Activated CD4-positive, CD25-positive, alpha-beta regulatory T cell treated with anti-CD3 and anti-CD28 coated beads, Interleukin-2, amount 50 U/mL, for 72 hours (primary cell): ENCODE measurements at places on chromosomes 1 and 21.
A peak's percentile ranks its signal among the peaks of the same experiment; 100 is the strongest.

DNA sequence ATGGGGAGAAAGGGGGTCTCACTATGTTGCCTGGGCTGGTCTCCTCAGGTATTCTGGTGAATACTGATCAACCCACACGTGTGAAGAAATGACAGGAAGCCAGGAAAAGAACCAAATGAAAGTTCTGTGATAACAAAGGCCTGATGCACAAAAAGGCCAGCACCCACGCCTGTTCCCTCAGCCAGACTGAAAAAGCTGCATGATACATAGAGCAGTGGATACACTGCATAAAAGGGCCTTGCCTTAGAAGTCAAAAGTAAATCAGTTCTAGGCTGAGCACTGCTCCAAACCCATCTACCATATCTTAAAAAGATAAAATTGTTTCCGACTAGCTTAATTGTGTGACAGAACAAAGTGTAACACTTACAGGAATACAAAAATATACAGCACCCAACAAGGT lies 36.9 kb upstream of the PSMG1 start:
- no peak for DNase-seq

- no peak for DNase-seq
Observed at GRCh38 chr1:161840363-161840762, 74.2 kb downstream of the ATF6 start.

GRCh38 chr1:167425482-167425881 lies 92.8 kb downstream of the CD247 start:
- DNase-seq: no peak

- no peak for DNase-seq
Observed at GRCh38 chr1:147665521-147665920, 4.8 kb downstream of the ACP6 start.

- no peak for DNase-seq
Observed at GRCh38 chr1:73056826-73057225, 774.5 kb upstream of the NEGR1 start.

DNA sequence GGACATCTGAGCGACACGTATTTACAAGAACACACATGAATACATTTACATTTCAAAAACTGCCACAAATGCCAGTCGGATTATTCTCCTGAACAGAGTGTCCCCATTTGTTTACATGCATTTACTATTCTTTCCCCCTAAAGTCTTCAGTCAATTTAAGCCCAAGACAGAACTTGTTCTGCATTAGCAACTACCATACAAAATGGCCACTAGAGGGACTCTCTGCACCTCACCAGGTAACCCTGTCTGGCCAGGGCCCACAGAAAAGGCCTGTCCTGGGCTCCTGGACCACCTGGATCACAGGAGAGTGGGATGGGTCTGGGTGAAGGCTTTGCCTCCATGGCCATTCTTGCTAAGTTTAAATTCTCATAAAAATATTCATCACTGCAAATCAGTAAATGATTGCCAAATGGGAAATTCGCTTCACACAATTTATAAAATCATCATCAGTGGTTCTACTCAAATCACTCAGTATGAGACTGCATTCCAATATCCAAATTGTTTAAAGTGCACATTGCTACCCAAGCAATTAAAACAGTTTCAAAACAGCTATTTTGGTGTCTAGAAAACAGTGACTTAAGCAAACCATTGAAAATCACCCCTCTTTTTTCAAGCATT lies 12.5 kb upstream of the GUCA2A start:
- DNase-seq: no peak

DNA sequence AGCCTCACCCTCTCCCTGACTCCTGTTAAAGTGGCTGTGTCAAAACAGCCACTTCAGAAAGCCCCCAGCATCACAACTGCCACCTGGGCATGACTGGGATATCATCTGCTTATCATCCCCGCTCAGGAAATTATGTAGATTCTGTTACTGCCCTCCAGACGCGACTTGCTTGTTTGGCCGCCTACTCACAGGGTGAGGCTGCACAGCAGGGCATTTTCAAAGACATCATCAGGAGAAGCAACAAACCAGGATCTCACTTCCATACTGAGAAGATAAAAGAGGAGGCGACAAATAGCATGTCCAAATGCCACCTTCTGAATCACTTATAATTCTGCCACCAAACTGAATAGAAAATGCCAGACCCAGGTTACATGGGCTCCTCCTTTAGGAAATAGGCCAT lies 94.8 kb downstream of the MIS18A start:
- DNase-seq: no peak

DNA sequence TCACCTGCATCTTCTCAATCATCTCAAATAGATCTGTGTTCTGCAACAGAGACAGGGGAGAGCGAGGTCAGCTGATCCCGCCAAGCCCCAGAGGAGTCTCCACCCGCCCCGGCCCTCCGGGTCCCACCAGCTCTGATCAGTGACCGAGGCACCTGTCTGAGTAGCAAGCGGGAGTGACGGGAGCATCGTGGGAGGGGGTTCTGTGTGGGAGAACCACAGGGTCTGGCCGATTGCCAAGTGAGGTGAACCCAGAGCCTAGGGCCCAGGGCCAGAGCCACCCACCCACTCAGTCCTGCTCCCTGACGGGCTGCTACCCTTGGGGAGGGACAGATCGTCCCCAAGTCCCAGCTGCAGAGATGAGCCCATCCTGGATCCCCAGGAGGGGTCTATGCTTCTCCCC lies 49.1 kb downstream of the RAP1GAP start:
- DNase-seq: no peak

GRCh38 chr1:160811147-160811546 lies 15.2 kb downstream of the LY9 start:
- DNase-seq: no peak

GRCh38 chr1:111920221-111921024 lies 69.0 kb downstream of the KCND3 start:
- DNase-seq: no peak

GRCh38 chr1:64683419-64683818 lies 61.5 kb upstream of the RAVER2 start:
- no peak for DNase-seq

DNA sequence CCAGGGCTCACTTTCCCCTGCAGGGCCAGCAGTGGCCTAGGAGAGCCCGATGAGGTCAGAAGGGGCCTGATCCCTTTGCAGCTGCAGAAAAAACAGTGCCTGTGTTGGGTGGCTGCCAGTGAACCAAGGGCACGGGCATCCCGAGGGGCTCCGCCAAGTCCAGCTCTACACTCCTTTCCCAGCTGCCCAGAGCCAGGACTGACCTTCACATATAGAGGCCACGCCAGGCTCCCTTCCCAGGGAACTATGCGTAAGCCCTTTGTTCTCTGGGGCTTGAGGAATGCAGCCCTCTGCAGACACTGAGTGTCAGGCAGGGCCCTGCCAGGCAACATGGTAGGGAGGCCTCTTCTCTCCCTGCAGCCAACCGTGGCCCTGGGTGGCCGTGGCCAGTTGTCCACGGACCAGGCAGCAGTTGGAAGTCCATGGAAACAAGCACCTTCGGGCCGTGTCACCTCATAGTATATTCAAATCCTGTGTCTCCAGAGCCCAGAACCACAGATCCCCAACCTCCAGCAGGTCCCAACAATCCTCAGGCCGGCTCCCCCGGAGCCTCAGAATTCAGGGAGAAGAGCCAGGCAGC lies 194.0 kb downstream of the NPHP4 start:
- DNase-seq: no peak

GRCh38 chr1:213381572-213382084 lies 330.6 kb downstream of the RPS6KC1 start:
- DNase-seq: no peak

- DNase-seq: no peak
Observed at GRCh38 chr1:150765296-150765976, at the start of gene CTSS. Gene CTSS, minus strand, starts transcription at chr1:150765778. Its CDS starts 1,015 bp downstream, at chr1:150764763.

DNA sequence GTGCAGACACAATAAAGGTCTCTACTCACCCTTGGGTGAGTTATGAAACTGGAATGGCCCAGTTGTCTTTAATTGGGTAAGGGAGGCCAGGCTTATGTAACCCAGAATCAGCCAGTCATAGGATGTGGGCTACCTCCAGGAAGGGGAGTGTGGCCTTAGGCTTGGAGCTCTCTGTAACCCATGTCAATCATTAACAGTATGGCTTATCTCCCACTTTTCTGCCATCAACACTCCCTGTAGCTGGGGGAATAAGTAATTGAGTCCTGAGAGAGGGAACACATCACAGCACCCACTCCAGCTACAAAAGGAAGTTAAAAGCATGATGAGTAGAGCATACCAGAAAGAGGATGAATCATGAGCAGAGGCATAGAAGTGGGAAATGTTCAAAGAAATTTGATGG lies 327.0 kb upstream of the DUSP10 start:
- DNase-seq: no peak

DNA sequence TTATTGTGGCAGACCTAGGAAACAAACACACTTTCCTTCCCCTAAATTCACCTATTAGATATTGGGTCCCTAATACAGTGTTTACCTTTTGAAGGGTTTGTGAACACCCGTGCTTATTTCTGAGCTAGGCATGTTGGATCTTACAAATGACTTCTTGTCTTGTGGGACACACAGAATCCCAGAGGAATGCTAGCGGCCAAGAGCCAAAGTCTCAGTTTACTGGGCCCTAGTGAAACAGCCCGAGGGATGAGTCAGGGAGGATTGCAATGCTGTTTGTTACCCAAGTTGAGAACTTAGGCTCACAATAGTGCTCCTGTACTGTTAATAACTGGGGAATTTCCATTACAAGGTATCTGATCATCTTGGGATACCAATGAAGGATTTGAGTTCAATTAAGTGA lies 100.1 kb upstream of the AKT3 start:
- no peak for DNase-seq

- peak; percentile 7 for DNase-seq
Observed at GRCh38 chr1:30695439-30695841, 27.9 kb downstream of the MATN1 start.

DNA sequence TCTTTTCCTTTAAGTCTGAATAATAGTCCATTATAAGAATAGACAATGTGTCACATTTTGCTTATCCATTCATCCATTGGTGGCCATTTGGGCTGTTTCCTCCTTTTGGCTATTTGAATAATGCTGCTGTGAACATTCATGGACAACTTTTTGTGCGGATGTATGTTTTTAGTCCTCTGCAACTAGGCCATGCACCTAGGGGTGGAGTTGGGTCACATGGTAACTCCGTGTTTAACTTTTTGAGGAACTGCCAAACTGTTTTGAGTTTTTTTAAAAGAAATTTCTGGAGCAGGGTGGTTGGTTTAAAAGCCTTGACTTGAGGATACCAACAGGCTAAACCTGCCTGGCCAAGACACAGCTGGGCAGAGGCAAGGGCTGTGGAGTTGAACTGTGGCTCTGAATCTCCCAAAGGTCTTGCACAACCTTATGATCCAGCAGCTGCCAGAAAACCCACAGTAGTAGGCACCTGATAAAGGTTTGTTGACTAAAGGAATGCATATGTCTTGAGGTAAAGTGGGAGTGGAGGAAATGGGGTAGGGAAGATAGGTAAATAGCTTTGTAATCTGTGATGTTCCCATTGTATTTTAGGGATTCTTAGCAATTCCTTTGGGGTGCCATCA lies 5.6 kb upstream of the RPTN start:
- no peak for DNase-seq

GRCh38 chr21:42558846-42559245 lies 45.2 kb downstream of the SLC37A1 start:
- peak; percentile 17 for DNase-seq

DNA sequence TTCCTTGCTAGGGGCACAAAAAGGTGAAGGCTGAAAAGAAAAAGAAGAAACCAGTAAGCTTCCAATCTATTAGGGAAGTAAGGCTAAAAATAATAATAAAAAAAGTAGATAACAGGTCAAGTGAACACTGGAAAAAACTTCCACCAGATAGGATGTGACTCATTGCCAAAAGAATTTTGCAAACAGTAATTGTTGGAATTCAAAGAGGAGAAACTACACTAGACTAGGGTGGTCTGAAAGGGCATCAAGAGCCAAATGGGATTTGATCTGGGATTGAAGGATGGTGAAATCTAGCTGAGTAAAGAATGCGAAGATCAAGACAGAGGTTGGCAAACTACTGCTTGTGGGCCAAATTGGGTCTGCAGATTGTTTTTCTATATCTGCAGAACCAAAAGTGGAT lies 6.0 kb upstream of the ST6GALNAC3 start:
- no peak for DNase-seq

GRCh38 chr1:29920784-29921183 lies 684.5 kb downstream of the PTPRU start:
- DNase-seq: no peak

DNA sequence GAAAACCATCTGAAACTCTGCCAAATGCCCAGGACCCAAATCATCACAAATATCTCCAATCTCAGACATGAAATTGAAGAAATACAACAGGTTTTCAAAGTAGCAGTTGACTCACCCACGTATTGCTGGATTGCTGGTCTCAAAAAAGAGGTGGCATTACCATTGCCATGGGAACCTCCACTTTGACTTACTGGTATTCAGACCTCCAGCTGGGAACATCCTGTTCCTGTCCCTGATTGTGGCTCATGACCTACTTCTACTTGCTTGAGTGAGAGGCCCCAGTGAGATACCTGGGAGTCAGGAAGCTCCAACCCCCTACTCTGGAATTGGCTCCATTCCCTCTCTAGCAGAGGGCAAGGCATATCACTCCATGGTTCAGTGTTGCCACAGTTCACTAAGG lies 64.6 kb downstream of the NMNAT2 start:
- no peak for DNase-seq

- no peak for DNase-seq
Observed at GRCh38 chr1:3391711-3392110, 62.8 kb upstream of the ARHGEF16 start.

DNA sequence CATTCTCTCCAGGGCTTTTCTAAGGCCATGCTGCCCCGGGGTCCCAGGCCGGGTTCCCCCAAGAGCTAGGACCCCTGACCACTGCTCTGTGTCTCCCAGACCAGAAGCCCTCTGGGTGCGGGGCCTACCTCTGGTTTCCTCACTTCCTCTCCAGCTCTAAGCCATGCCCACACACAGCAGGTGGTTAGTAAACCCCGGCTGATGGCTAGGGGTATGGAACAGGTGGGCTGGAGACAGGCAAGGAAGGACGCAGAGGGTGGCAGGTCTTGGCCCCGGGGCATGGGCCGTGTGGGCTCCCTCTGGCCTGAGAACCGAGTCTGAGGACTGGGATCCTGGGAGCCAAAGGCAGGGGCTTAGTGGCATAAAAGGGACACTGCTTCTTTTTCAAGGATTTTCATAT lies 15.9 kb upstream of the PLCH2 start:
- no peak for DNase-seq

- no peak for DNase-seq
Observed at GRCh38 chr1:33640114-33640660, 167.7 kb downstream of the ZSCAN20 start.
